ENCODE measurements at places on chromosomes 4 and X.

GRCh38 chr4:6900181-6900812 is 9.3 kb upstream of the TBC1D14 start:
- no peak for DNase-seq

- no peak for DNase-seq
Observed at GRCh38 chrX:115622534-115622933, 61.6 kb downstream of the PLS3 start.

DNA sequence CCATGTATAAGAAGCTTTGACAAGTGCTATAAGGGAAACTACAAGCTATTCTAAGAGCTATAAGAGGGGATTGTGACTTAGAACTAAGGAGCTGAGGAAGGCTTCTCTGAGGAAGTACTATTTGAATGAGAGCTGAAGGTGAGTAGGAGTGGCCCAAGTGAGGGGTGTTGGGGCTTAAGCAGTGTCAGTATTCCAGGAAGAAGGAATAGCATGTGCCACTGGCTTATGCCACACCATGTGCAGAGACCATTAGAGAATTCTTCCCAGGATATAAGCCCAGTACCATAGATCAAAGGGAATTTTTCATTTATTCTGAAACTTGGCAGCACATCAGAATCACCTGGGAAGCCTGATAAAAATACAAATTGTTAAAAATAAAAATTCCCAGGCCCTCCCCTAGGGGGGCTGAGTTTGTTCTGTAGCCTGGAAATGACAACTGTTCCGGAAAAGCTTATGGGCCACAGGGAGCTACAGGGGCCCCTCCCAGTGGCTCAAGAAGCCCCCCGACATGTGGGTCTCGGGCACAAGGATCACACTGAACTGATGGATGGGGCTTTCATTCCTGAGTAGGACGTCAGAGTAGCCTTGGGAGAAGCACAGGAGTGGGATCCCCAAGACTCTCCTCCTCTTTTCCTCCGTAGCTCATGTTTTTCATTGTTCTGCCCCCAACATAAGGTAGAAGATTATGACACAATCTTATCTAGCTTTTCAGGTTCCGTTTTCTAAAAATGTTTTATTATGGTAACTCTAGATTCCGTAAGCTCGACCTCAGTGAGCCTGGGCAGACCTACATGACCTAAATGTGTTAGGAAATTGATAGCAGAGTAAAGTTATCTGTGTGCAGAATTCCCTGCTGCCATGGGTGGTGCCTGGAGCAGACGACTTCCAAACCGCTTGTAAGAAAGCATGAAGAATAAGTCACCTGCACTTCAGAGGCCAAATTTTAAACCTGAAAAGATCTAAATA is 119.3 kb downstream of the AFF1 start:
- DNase-seq: no peak

DNA sequence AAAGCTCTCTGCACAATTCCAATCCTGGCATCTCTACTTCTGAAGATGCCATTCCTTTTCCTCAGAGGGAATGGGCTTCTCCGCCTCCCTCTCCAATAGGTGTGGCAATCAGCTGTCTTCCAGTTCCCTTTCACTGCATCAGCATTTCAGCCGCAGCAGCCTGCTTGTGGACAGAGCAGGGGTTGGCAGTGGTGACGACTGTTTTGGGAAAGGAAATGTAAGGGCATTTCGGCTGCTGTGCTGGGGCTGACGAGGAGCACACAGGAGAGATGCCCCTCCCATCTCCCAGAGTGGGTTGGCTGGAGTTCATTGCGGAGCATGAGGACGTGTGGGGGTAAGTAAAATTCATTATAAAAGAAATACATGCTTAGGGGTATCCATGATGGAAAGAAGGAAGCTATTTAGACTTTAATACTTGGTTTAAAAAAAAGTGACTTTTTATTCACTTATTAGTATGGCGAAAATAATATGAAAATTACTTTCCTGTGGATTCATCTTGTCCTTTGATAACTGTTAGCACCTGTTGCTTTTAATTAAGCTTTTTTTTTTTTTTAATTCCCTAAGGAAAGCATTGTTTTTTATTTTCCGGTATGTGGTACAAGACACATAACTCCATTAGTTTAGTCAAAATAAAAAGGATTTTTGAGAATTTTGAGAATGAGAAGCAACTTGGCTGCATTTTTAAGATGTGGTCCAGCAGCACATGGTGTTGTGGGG is at the start of gene LIMCH1:
LIMCH1 (plus strand) TSS at position 141 of the 717 bp plus-strand sequence. CDS start 67,839 bp downstream, outside the sequence.
- DNase-seq: no peak

GRCh38 chrX:54492340-54492739 is 3.7 kb downstream of the FGD1 start:
- no peak for DNase-seq

GRCh38 chr4:103329642-103330041 is 131.5 kb upstream of the CENPE start:
- DNase-seq: no peak

DNA sequence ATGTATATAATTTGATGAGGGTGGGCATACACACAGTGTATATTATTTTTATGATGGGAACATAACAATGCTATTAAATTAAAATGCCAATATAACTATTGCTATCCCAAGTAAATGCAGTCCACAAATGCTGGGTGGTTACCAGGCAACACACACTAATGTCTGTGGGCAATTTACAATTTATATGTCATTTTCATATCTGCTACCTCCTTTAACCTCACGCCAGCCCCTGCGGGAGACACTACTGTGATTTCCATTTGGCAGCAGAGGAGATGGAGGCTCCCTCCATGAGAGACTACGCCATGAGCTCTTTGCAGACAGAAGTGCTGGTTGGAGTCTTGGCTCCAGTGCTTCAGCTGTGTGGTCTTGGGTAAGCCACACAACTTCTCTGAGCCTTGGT is 87.9 kb downstream of the PPP2R2C start:
- DNase-seq: no peak

DNA sequence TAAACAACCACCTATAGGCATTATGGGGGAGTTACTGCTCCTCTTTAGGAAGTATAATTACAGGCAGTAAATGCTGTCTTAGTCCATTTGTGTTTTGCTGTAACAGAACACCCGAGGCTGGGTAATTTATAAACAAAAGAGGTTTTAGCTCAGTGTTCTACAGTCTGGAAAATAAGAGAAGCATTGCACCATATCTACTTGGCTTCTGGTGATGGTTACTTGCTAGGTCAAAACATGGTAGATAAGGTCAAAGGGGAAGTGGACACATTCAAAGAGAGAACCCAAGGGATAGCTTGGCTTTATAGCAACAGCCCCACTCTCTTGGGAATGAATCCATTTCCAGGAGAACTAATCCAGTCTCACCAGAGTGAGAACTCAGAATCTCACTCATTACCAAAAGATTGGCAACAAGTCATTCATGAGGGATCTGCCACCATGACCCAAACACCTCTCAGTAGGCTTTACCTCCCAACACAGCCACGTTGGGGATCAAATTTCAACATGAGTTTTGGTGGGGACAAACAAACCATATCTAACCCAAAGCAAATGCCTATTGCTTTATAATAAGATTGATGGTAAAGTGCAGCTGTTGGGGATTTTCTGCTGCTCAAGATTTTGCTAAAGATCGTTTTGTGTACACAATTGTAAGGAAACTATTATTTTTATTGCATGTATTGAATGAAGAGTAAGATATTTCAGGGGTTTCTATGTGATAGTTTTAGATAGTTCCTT is 32.6 kb downstream of the STAG2 start:
- no peak for DNase-seq

DNA sequence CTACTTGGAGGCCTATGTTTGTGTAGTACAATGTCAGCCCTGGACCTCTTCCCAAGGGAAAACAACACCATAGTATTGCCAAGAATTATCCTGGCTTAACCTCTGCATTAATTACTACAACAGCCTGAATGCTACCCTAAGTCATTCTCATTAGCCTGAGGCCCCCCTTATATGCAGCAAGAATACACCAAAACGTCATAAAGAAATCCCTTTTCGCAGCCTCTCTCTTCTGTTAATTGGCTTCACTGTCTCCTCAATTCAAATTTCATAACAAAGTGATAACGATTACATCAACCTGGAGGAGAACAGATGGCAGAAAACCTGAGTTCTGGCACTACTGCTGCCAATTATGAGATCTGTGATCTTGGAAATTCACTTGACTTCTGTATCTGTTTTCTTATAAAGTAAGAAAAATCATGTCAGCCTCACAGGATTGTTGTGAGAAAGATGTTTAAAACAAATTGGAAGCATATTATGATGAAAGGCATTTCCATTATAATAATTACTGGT is 1663.1 kb downstream of the STIM2 start:
- no peak for DNase-seq

DNA sequence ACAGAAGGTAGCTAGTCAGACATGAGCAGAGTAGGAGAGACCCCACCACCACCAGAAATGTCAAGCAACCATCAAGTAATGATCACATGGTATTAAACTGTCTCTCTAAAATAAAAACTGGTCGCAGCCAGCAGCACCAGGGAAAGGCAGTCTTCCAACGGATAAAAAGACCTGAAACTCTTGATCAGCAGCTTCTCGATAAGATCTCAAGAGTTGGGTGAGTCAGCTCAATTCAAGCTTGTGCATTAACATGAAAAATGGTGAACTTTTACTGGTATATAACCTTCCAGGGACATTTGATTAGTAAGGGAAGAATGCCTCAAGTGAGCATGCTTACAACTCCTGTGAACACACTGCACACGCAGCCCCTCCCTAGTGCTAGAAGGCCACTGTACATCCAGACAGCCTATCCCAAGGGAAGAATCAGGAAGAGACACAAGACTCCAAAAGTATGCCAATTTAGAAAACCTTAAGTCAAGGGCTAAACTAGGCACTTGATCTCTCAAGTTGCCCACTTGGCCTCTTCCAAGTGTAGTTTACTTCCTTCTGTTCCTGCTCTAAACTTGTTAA is 270.0 kb upstream of the GNPDA2 start:
- DNase-seq: no peak

GRCh38 chrX:78540171-78540570 is 119.0 kb downstream of the RTL3 start:
- DNase-seq: no peak

GRCh38 chr4:100063355-100063754 is 113.3 kb upstream of the H2AZ1 start:
- no peak for DNase-seq

GRCh38 chr4:124111922-124112321 is 600.6 kb downstream of the ANKRD50 start:
- DNase-seq: no peak

- no peak for DNase-seq
Observed at GRCh38 chr4:146643812-146644401, 5.2 kb downstream of the POU4F2 start.

DNA sequence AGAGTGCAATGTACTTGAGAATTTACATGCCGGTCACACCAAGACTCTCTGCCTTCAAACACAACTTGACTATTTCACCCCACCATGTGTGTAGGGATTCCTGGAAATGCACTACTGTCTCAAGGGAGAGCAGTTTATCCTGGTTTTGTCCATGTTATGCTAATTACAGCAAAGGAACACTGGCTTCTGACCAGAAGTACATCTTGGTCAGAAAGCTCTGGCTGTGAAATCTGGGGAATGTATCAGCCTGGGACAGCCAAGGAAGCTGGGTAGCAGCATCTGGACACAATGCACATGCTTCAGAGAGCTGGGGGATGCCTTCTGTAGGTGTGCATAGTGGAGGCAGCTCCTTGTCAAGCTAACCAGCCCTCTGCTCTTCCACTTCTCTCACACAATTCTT is 1432.6 kb upstream of the TENM3 start:
- no peak for DNase-seq

DNA sequence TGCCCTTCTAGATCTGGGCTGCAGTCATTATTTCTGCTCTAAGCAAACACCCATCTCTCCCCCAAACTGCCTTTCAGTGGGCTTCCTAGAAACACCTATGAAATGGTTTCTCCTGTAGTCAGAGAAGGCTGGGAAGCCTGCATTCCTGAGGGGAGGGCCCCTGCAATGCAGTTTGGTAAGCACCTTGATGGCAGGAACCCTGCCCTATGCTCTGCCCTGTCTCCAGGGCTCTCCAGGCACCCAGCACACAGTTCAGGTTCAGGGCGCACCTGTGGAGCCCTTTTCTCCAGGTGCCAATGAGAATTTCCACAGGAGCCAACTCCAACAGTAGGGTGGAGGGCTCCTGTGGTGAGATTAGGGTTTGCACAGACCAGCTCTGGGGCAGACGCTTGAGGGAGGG is 69.1 kb upstream of the FBXW7 start:
- DNase-seq: no peak

GRCh38 chrX:154775419-154776349 is 13.0 kb downstream of the DKC1 start:
- DNase-seq: no peak

DNA sequence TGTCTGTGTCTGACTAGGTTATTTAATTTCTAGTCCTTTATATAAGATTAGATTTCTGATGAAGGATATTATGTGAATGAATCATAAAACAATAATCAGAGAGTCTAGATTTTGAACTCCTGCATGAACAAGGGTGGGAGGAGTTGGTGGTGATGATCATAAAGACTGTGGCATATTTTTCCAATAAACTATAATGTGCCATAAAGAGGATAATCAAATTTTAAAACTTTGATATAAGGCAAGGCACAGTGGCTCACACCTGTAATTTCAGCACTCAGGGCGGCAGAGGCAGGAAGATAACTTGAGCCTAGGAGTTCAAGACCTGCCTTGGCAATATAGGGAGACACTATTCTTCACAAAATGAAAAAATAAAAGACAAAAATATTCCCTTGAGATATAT is 473.3 kb downstream of the GABRG1 start:
- DNase-seq: no peak

DNA sequence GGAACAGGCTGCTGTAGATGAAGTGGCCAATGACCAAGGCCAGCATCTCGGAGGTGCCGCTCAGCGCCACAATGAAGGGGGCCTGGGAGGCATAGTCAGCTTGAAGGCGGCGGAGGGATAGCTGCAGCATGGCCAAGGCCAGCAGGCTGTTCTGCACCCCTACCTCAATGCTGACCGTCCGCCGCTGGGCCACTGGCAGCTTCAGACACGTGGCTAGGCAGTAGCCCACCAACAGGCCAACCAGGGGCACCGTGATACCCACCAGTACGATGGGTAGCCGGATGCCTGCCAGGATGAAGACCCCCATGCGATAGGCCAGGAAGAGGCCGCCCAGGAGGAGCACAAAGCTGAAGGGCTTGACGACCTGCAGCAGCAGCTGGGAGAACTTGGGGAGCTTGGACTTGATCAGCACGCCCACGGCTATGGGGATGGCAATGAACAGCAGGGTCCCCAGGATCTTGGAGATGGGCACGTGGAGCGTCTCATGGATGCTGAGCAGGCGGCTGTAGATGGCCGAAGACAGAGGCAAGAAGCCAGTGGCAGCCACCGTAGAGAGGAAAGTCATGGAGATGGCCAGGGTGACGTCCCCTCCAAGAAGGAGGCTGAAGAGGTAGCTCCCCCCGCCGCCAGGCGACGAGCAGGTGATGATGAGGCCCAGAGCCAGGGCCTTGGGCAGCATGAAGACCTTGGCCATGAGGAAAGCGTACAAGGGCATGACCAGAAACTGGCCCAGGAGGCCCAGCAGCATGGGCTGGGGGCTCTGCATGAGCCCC is 1.3 kb upstream of the UBL4A start:
- DNase-seq: no peak

DNA sequence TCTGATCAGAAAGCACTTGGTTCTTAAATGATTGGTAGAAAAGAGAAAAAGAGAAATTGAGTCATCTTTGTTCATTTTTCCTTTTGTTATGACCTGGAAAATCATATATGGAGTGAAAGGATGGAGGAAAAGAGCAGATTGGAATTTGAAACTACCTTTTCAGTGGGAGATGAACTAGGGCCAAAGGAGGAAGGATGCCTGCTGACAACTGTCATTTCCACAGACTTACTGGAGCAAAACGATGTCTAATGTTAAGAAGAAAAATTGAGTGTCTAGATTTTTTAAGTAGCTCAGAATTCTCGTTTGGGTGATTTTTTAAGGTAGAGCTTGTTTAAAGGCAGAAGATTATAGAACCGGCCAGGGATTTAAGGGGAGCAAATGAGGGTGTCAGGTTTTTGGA is 144.6 kb upstream of the KCNIP4 start:
- no peak for DNase-seq

- DNase-seq: no peak
Observed at GRCh38 chr4:153081006-153081580, 123.2 kb upstream of the TRIM2 start.
